ENCODE measurements at places on chromosomes 16 and 17.

DNA sequence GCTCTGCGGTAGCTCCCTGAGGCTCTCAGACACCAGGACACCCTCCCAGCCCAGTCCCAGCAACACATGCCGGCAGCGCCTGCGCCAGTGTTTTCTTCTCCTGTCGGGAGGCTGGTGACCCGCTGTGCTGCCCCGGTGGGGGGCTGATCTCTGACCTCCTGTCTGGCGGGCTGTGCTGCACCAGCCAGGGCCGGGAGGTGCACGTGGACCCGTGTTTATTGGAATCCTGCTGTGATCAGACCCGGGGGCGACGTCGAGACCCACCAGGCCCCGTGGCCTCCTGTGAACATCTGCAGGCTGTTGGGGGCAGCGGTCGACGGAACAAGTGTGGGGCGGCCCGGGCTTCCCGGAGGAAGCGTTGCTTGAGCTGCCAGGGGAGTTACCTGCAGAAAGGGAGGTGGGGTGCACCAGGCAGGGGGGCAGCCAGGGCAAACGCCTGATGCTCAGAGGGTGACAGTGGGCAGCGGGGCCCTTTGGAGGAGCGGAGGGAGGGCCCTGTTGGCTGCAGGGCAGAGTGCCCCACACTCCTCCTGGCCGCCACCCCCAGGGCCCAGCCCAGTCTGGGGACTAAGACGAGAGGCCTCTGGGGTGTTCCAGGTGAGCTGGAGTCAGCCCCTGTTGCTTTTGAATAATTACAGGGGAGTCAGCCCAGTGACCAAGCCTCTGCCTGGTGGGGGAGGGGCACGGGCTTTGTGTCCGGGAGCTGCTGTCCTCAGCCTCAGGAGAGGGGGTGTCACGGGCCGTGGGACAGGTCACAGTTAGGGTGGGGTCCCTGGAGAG is 2.3 kb upstream of the SSTR5 start:
- no peak for DNase-seq

DNA sequence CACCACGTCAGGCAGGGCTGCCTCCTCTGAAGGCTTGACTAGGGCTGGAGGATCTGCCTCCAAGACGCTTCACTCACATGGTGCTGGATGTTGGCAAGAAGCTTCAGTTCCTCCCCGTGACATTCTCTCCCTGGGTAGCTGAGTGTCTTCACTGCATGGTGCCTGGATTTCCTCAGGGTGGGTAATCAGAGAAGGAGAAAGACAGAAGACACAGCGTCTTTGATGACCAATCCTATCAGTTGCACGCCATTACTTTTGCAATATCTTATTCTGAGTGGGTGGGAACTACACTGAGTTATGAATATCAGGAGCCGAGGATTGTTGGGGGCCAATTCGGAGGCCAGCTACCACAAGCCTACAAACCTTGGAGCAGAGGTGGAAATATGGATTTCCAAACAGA is 139.7 kb downstream of the SHISA6 start:
- no peak for DNase-seq

DNA sequence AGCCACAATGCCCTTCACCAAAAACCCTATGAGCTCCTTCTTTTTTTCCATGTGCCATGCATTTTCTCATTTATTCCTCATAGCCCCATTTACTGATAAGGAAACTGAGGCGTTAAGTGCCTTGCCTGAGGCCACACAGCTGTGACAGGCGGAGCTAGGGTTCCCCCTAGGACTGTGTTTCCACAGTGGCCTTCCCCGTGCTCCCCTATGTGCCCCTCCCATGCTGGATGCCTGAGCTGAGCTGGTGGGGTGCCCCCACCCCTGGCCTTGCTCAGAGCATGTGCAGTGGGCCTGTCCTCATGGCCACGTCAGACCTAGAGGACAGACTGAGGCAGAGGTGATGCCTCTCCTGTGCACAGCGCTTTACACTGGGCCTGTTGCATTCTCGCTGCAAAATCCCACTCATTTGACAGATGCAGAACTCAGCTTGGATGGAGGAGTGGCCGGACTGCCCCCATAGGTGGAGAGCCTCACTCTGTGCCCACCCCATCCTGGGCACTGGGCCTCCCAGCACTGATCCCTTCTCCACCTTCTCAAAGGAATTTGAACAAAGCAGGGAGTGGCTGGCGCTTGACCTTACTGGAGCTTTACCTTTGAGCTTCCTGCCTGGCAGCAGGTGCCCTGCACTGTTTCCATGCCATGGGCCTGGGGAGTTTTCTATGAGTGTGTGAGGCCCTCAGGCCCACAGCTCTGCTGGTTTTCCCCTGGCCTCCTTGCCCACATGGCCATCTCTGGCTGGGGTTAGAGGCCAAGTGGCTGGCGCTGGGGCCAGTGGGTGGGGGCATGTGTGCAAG is 2.6 kb downstream of the MAP2K3 start:
- DNase-seq = no peak

DNA sequence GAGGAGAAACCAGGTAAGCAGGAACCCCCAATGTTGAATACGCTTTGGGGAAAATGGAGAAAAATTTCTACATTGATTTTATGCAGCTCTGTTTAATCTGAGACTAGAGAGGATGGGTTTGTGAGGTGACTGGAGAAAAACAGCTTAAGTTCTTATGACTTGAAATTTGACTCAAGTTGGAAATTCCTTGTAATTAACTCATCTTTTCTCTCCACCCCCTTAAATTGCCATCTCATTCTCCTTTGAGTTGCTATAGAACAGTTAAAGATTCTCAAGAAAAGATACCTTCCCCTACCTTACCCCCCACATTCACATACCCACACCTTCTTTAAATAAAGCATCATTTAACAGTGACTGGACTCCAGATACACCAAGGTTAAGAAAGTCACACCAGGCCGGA is 24.2 kb downstream of the ZNRF1 start:
- no peak for DNase-seq

- DNase-seq = no peak
Measured at GRCh38 chr16:65218348-65218747, 96.5 kb upstream of the CDH11 start.

GRCh38 chr16:51939378-51939871 is 607.5 kb downstream of the TOX3 start:
- no peak for DNase-seq
